Naive thymus-derived CD8-positive, alpha-beta T cell (primary cell): ENCODE measurements at places on chromosomes 1 and 21.

GRCh38 chr1:112563341-112563740, 54.6 kb downstream of the WNT2B start:
- H3K4me1 ChIP-seq = no peaks in the 10 kb centered on the region
- H3K4me3 ChIP-seq = no peak overlapping the region
- no peak overlapping the region for H3K27ac ChIP-seq

DNA sequence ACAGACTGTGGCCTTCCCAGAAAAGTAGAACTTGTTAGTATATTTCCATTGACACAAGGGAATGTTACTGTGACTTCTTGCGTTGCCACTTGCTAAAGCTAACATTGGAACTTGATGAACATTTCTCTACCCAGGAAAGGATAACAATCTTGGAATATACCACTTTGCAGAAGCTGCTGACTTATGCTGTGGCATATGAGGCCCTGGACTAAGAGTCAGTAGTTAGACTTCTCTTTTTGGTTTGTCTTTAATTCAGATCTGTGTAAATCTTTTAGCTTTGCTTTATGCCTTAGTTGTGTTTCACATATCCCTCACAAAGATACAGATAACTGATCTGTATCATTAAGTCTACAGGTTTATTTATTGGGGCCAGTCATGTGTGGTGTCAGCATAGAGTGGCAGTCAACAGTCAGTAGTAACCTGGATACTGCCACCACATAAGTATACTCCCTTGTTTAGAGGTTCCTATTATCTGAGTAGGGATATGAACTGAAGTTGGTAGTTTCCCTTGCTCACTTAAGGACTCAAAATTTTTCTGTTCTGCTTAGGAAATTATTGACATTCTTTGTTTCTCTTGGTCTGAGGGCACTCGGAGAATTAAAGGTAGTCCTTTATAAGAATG, 14.7 kb downstream of the RNF2 start:
- no peaks in the 10 kb centered on the region for H3K27me3 ChIP-seq
- H3K4me1 ChIP-seq = peaks cover 32% of the 10 kb centered on the region
- DNase-seq = no peak

DNA sequence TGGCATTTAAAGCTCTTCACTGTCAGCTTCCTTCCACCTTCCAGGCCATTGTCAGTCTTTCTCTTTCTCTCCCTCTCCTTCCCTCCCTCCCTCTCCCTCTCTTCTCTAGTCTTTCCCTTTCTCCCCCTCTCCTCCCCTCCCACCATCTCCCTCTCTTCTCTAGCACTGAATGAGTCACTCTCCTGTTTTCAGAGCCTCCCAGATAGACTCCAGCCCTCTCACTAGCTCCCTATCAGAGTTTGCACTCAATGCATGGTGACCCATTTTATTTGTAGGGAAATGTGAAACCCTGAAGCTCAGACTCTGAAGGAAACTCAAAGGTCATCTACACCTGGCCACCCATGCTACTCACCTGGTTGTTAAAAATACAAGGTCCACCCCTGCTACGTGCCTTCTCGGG, 4.4 kb upstream of the MATN1 start:
- no peaks in the 10 kb centered on the region for H3K36me3 ChIP-seq
- peaks cover 20% of the 10 kb centered on the region for H3K4me1 ChIP-seq
- H3K27ac ChIP-seq = peak overlapping the region; percentile 87
- H3K4me3 ChIP-seq = no peak overlapping the region
- no peak for DNase-seq

DNA sequence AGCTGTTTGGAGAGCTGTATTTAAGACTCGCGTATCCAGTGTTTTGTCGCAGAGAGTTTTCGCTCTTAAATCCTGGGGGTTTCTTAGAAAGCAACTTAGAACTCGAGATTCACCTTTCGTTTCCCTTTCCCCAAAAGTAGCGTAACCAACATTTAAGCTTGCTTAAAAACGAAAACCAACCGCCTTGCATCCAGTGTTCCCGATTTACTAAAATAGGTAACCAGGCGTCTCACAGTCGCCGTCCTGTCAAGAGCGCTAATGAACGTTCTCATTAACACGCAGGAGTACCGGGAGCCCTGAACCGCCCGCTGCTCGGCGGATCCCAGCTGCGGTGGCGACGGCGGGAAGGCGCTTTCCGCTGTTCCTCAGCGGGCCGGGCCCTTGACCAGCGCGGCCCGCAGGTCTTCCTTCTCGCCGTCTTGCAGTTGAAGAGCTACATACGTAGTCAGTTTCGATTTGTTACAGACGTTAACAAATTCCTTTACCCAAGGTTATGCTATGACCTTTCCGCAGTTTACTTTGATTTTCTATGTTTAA, 1.9 kb downstream of the OLIG1 start:
- H3K27me3 ChIP-seq = peaks cover 23% of the 10 kb centered on the region
- H3K4me3 ChIP-seq = peak overlapping the region; percentile 74
- H3K4me1 ChIP-seq = peaks cover 18% of the 10 kb centered on the region

DNA sequence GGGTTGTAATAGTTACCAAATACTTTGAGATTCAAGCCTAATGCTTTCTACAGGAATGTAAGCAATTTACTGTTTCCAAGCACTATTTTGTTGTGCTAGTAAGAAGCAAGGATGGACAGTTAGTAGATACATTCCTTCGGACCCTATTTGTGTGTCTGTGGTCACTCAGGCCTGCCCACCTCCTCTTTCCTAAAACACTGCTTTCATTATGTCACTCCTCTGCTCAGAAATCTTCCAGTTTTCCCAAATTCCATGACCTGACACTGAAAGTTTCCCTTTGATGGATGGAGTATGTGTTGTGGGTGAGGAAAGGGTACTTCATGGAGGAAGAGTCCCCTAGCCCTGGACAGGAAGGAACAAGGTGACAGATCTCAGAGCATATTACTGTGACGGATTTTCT, 141.1 kb downstream of the DISP1 start:
- DNase-seq = no peak
- H3K4me3 ChIP-seq = no peak overlapping the region

- no peaks in the 10 kb centered on the region for H3K27me3 ChIP-seq
- H3K36me3 ChIP-seq = no peaks in the 10 kb centered on the region
- peaks cover 86% of the 10 kb centered on the region for H3K4me1 ChIP-seq
- peak overlapping the region; percentile 96 for H3K27ac ChIP-seq
- H3K4me3 ChIP-seq = peak overlapping the region; percentile 12
Measured at GRCh38 chr1:111227851-111228747, 586 bp downstream of the CHI3L2 start.

GRCh38 chr1:176789571-176790090, 326.7 kb downstream of the PAPPA2 start:
- no peak overlapping the region for H3K4me3 ChIP-seq
- H3K27me3 ChIP-seq = no peaks in the 10 kb centered on the region
- H3K27ac ChIP-seq = no peak overlapping the region
- no peaks in the 10 kb centered on the region for H3K36me3 ChIP-seq
- no peak for DNase-seq
- no peaks in the 10 kb centered on the region for H3K4me1 ChIP-seq

- peaks cover 2% of the 10 kb centered on the region for H3K27me3 ChIP-seq
- H3K4me3 ChIP-seq = no peak overlapping the region
- no peak overlapping the region for H3K27ac ChIP-seq
- H3K4me1 ChIP-seq = peaks cover 4% of the 10 kb centered on the region
- no peak for DNase-seq
Measured at GRCh38 chr1:21586846-21587601, 77.8 kb downstream of the ALPL start.

- DNase-seq = no peak
- H3K4me3 ChIP-seq = no peak overlapping the region
- H3K4me1 ChIP-seq = peaks cover 10% of the 10 kb centered on the region
- no peak overlapping the region for H3K27ac ChIP-seq
- no peaks in the 10 kb centered on the region for H3K27me3 ChIP-seq
Measured at GRCh38 chr1:26031611-26032220, 10.1 kb downstream of the EXTL1 start.

DNA sequence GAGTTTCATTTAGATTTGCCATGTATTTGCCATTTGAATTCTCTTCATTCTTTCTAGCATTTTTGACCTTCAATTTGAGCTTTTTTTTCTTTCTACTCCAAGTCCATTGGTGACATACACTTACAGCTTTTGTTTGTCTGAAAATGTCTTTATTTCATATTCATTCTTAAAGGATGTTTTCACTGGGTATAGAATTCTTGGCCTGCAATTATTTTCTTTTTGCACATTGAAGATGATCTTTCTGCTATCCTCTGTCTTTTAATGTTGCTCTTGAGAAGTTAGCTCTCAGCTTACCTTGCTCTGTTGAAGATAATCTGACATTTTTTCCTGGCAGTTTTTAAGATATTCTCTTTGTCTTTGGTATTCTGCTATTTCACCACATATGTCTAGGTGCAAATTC, 16.6 kb upstream of the TINAGL1 start:
- H3K36me3 ChIP-seq = no peaks in the 10 kb centered on the region
- peaks cover 20% of the 10 kb centered on the region for H3K27me3 ChIP-seq
- no peak for DNase-seq
- no peaks in the 10 kb centered on the region for H3K4me1 ChIP-seq
- no peak overlapping the region for H3K27ac ChIP-seq

DNA sequence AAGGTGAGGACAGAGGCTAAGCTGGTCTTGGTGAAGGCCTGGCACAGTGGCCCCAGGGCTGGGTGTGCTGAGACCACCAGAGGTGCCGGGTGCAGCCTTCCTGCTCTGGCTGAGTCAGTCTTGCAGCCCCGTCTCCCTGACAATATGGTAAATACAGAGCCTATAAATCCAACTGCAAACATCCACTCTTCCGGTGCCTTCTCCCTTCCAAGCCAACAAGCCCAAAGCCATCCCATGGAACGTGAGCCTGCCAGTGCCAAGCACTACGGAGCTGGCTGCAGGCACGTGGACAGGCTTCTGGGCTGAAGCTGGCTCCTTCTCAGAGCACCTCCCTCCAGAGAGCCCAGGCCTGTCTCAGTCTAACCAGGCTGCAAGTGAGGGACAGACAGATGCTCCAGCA, 70.0 kb downstream of the TRABD2B start:
- H3K4me1 ChIP-seq = peaks cover 4% of the 10 kb centered on the region
- no peak overlapping the region for H3K4me3 ChIP-seq
- no peak for DNase-seq
- peaks cover 17% of the 10 kb centered on the region for H3K27me3 ChIP-seq
- no peak overlapping the region for H3K27ac ChIP-seq

GRCh38 chr1:51172811-51173210, 63.3 kb upstream of the RNF11 start:
- no peak for DNase-seq
- no peak overlapping the region for H3K27ac ChIP-seq
- H3K27me3 ChIP-seq = peaks cover 7% of the 10 kb centered on the region
- H3K36me3 ChIP-seq = peaks cover 3% of the 10 kb centered on the region
- H3K4me1 ChIP-seq = peaks cover 3% of the 10 kb centered on the region

DNA sequence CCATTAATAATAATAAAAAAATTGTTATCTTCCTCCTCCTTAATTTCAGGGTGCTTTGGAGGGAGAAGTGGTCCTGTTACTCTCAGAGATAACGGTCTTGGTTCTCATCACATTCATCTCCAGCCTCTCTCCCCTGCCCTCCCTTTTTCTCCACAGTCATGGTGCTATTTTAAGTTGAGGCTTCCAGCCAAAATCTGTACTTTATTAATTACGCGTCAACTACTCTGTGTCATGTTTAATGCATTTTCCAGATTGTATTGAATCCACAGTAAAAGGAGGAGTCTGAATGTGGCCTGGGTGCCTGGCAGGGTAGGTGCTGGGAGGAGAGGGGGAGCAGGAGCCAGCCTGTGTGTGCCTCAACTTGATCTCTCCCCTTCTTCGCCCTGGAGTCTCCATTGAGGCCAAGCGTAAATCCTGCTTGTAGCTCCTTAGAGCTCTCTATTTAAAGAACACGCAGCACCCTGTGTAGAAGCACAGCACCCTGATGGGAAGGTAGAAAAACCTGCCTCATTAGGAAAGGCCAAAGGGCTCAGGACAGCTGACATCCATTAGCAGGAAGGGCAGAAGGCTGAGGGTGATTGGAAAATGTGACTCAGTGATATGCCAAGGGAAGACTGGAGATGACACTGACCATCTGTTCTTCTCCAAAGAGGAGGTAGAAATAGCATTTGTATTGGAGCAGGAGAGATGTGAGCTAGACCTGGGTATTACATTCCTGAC, 82.4 kb downstream of the PLXNA2 start:
- no peak for DNase-seq
- no peaks in the 10 kb centered on the region for H3K36me3 ChIP-seq
- H3K4me1 ChIP-seq = peaks cover 1% of the 10 kb centered on the region
- H3K4me3 ChIP-seq = no peak overlapping the region
- no peak overlapping the region for H3K27ac ChIP-seq

DNA sequence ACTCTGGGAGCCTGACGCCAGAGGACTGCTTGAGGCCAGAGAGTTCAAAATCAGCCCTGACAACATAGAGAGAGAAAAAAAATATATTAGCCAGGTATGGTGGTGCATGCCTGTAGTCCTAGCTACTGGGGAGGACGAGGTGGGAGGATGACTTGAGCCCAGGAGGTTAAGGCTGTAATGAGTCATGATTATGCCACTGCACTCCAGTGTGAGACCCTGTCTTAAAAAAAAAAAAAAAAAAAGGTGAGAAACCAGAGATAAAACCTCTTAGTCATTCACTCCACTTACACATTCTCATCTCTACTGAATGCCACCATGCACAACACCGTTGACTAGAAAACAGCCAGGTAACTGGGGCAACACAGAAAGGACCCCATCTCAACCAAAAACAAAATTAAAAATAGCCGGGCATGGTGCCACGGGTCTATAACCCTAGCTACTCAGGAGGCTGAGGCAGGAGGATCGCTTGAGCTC, 178.1 kb downstream of the SLC45A1 start:
- H3K27ac ChIP-seq = no peak overlapping the region
- H3K36me3 ChIP-seq = peaks cover 34% of the 10 kb centered on the region
- no peaks in the 10 kb centered on the region for H3K27me3 ChIP-seq
- no peak overlapping the region for H3K4me3 ChIP-seq
- H3K4me1 ChIP-seq = peaks cover 24% of the 10 kb centered on the region
- no peak for DNase-seq

GRCh38 chr1:166064313-166064926, 102.4 kb downstream of the FAM78B start:
- H3K27ac ChIP-seq = no peak overlapping the region
- DNase-seq = no peak
- no peaks in the 10 kb centered on the region for H3K4me1 ChIP-seq
- no peak overlapping the region for H3K4me3 ChIP-seq

GRCh38 chr21:41405321-41405720, 20.7 kb upstream of the MX1 start:
- H3K4me3 ChIP-seq = no peak overlapping the region
- H3K36me3 ChIP-seq = peaks cover 30% of the 10 kb centered on the region
- H3K27ac ChIP-seq = no peak overlapping the region

DNA sequence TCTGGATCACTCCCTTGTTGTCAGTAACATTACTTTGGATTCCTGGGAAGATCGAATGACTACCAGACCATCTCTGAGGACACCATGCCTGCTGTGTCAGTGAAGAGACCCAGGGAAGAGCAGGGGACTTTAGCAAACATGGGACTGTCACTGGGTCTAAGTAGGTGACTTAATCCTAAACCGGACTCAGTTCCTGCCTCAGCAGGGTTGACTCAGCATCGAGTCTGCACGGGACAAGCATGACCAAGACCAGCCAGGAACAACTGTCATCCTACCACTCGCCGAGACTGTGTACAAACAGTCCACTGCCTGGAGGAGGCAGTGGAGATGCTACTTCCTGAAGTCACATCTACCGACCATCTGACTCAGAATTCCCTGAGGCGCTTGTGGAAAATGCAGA, 53.2 kb upstream of the RAB4A start:
- DNase-seq = no peak
- no peaks in the 10 kb centered on the region for H3K36me3 ChIP-seq
- no peak overlapping the region for H3K27ac ChIP-seq

- no peaks in the 10 kb centered on the region for H3K36me3 ChIP-seq
- DNase-seq = no peak
- no peak overlapping the region for H3K4me3 ChIP-seq
- no peak overlapping the region for H3K27ac ChIP-seq
Measured at GRCh38 chr1:31460027-31460426, 47.0 kb downstream of the SERINC2 start.

- no peaks in the 10 kb centered on the region for H3K4me1 ChIP-seq
- H3K4me3 ChIP-seq = no peak overlapping the region
- no peaks in the 10 kb centered on the region for H3K36me3 ChIP-seq
- no peak for DNase-seq
Measured at GRCh38 chr1:61424382-61424781, 300.6 kb downstream of the TM2D1 start.
